Kidney glomerular epithelial cell (primary cell): ENCODE measurements at places on chromosomes 6 and 20.

DNA sequence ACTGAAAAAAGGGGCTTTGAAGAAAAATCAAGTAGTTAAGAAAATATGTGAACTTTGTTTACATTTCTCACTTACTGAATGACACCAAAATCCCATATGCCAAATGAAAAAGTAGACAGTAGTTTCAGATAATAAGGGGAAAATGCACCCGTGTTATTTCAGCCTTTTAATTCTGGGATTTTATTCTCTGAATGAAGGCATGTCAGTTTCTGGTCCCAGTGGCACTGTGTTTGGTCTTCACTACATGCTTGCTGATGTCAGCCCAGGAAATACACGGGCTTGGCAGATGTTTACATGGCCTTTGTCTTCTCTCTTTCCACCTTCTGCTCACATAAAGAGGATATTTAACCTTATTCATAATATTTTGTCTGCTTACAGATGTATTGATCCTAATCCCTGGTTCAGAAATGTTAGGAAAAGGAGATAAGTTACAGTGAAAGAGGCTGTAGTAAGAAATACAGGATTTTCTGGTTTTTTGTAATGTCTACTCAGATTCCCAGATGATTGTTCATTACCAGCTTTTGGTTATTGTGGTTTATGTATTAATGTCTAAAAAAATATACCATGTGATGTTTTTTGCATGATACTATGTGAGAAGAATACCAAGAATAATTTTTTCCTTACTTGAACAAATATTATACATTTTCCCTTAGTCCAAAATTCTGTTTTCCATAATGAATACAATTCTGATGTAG, 27.7 kb downstream of the DSE start:
- DNase-seq = peak; percentile 41

GRCh38 chr20:42118001-42118400, 499.8 kb upstream of the CHD6 start:
- no peak for DNase-seq

GRCh38 chr6:149716181-149716963, 1.5 kb downstream of the LATS1 start:
- peak; percentile 11 for DNase-seq

DNA sequence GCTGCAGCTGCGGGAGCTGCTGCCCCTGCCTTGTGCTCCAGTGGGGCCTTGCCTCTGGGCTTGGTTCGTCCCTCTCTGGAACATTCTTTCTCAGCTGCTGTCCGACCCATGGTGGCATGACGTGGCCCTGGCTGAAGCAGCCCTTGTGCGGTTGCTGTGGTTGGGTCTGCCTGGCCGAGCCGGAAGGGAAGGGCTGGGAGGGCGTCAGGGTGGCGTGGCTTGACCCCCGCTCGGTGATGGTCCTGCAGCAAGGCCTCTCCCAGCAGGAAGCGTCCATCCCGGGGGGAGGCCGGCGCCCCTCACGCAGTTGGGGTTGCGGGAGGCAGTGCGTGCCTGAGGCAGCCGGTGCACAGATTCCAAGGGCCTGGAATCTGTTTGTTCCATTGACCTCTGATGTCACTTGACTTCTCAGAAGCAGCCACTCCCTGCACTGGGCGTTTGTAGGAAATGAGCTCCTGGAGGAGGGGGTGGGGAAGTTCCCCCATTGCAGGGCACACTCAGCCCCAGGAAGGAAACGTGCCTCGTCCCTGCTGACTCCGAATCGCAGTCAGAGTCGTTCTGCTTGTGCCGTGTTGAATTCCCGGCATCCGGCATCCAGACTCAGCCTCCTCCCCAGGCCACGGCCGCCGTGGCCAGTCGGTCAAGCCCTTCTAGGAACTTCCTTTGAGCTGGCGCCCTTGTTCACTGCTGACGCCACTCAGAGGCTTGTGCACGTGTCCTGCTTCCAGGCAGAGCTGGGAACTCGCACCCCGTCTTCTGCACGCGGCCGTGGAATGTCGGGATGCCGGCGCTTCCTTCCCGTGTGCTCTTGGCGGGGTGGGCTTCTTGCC, 9.7 kb upstream of the TNFRSF6B start:
- no peak for DNase-seq

GRCh38 chr6:150247803-150248202, 105.0 kb downstream of the PPP1R14C start:
- no peak for DNase-seq

DNA sequence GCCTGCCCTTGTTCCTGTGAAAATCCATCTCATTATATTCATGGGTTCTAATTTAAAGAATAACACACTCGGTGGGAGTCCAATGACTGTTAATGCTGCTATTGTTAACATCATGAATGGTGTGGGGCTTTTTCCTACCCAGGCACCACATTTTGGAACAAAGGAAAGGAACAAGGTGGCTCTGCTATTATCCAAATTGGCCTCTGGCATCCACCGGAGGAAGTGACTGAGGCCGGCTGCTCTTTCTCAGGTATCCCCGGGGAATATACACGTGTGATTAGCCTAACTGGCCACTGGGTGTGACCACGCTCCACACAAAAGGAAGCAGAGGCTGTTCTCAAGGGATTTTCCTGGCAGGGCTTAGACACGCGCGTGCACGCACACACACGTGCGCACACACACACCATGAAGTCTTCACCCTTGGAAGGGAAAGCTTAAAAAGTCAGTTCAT, 601.2 kb upstream of the ARID1B start:
- peak; percentile 10 for DNase-seq

DNA sequence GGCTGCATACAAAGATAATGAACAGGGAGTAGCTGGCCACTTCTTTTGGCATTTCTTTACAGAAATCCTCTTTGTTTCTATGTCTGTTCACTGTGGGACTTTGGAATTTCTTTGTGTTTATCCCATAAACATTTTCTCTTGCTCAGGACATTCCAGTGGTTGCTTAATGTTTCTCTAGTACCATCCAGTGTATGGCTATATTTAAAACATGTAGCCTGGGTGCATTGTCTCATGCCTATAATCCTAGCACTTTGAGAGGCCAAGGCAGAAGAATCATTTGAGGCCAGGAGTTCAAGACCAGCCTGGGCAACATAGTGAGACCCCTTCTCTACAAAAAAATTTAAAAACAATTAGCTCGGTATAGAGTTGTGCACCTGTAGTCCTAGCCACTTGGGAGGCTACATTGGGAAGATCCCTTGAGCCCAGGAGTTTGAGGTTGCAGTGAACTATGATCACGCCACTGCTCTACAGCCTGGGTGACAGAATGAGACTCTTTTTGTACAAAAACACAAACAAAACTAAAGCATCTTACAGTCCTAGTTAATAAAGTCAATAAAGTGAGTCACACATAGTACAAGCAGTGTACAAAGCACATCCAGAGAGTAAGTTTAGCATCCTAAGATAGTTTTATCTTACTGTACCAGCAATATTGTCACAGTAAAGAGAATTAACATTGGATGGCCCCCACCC, 63.3 kb downstream of the ZFAND3 start:
- peak; percentile 70 for DNase-seq

DNA sequence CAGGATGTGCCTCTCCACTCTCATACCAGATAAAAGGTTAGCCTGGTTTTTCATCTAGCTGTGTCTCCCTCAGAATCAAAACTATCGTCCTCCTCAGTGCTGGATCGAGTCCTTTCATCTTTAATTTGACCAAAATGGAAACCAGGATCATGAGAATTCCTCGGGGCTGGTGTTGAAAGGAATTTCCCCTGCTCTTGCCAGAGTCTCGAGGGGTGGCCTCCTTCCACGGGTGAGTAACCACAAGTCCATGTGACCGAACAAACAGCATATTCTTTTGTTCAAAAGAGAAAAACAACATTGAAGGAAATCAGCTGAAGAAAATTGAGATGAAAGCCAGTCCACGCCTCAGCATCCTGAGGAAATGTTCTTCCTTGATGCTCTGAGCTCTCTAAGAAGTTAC, 165.9 kb upstream of the CDYL start:
- peak; percentile 19 for DNase-seq

- peak; percentile 93 for DNase-seq
Observed at GRCh38 chr20:23879811-23880374, 345 bp upstream of the CST5 start.

GRCh38 chr6:31216208-31216898, 45.9 kb upstream of the POU5F1 start:
- no peak for DNase-seq

DNA sequence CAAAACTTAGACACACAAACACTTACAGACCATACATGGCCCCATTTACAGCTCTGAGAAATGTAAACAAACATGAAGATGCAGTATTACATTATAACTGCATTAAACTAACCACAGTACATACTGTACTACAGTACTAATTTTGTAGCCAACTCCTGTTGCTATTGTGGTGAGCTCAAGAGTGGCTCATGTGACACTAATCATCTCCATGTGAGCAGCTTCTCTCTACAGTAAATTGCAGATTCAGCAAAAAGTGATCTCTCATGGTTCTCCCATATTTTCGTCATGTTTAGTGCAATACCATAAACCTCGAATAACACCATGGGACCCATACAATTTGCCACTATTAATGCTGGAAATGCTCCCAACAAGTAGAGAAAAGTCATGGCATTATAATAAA, 860.4 kb downstream of the EPHA7 start:
- DNase-seq = no peak

- no peak for DNase-seq
Observed at GRCh38 chr20:61755971-61756845, 309.5 kb downstream of the TAF4 start.
